ENCODE measurements at places on chromosomes 11 and 22.

- DNase-seq: peak; percentile 64
Observed at GRCh38 chr11:47253660-47254059, 4.1 kb upstream of the NR1H3 start.

- no peak for DNase-seq
Observed at GRCh38 chr22:31393893-31394292, 5.5 kb upstream of the DRG1 start.

DNA sequence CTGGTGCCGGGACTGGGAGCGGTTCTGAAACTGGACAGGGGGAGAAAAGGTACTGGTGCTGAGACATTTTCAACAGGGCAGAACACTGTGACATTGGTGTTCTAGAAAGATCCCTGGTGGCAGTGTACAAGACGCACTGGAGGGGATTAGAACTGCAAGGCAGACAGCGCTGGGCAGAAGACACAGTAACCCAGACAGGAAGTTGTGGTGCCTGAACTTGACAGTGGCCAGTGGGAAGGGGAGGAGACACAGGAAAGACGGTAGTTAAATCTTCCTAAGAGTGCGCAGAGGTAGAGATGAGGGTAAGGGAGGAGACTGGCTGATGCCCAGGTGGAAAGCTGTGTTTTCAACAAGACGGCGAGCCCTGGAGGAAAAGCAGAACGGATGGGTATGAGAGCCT lies 24.5 kb downstream of the FAM227A start:
- no peak for DNase-seq

DNA sequence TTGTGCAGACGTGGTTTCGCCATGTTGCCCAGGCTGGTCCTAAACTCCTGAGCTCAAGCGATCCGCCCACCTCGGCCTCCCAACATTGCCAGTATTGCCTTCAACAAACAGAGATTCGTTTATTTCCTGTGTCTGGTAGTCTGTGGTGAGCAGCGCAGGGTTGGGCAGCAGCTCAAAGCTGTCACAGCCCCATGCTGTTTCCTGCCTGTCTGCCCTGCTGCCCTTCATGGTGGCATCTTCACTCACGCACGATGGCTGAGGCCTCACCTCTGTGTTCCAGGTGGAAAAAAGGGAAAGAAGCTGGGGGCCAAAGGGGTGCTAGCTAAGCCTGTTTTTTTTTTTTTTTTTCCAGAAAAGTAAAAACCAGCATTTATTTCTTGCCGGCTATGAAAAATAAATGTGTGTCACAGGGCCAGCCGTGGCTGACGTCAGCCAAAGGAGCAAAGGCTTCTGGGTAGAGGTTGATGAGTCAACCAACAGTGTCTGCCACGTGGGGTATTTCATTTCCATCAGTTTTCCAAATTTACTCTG lies 28.8 kb downstream of the TBC1D22A start:
- DNase-seq: no peak

DNA sequence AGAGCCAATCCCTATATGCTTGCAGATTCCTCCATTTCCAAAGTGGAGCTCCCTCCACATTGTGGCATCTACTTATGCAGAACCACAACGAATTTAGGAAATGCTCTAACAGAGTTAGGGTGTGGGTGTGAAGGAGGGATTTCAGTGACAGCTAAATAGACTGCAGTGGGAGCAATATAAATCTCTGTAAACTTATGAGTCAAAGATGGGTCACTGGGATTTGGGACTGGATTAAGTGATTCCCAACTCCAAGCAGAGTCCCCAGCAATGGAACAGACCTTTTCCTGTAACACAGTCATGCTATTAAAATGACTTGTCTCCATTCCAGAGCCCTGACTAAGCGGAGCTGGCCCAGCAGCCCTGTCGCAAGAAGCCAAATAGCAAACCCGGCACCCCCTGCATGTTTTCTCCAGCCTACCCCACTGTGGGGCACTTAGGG lies 36.6 kb downstream of the RPL27A start:
- no peak for DNase-seq

GRCh38 chr22:35521358-35522224 lies 19.0 kb upstream of the RASD2 start:
- DNase-seq: no peak

- DNase-seq: no peak
Observed at GRCh38 chr11:8095806-8096522, 15.0 kb downstream of the TUB start.
